ENCODE measurements at places on chromosomes 5 and 9.
A peak's percentile ranks its signal among the peaks of the same experiment; 100 is the strongest.

GRCh38 chr5:60148366-60148765, 254.8 kb upstream of the PDE4D start:
- H3K27ac ChIP-seq, result no peak overlapping the region
- H3K36me3 ChIP-seq, result no peaks in the 10 kb centered on the region
- no peaks in the 10 kb centered on the region for H3K27me3 ChIP-seq

DNA sequence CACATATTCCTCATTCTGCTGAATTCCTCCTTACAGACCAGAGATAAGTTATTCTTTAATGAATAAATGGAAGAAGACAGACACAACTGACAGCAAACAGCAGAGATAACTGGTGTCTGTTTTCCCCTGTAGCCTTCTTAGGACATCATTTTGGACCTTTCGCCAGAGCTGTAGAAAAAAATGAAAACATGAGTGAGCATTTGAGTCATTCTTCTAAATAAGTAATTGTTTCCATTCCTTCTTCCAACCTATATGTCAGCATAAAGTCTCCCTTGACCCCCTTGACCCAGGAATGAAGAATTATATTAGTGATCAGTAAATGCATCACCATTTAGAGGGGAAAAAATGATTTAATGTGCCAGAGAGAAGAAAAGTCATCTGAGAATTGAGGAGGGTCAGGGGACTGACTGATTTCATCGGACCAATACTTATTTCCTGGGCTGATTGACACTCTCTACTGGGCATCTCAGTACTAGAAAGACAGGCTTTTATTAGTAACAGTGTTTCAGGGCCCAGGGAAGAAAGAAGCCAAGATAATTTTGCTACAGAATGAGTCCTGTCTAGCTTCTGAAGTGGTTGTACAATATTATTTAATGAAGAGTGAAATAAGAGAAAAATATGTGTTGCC, 597.0 kb downstream of the PSAT1 start:
- no peaks in the 10 kb centered on the region for H3K36me3 ChIP-seq
- no peak overlapping the region for H3K4me3 ChIP-seq
- H3K27ac ChIP-seq, result no peak overlapping the region

DNA sequence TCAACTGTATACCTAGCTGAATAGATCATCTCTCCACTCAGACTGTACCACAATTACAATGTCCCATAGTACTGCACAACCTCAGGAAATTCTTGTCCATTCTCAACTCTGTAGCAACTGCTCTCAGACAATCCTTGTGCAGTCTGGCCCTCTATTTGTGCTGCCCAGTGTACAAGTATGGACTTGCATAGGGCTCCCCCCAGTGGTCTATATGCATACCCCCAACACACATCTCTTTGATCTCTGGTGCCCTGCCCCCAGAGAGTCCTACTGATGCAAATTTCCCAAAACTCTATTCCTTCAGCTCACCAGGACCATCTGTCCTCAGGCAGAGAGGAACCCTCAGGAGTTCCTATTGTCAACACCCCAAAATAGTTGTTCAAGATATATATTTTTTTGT, 205.3 kb downstream of the SLCO4C1 start:
- no peak for DNase-seq
- no peak overlapping the region for H3K27ac ChIP-seq
- H3K4me3 ChIP-seq, result no peak overlapping the region
- H3K36me3 ChIP-seq, result no peaks in the 10 kb centered on the region
- no peaks in the 10 kb centered on the region for H3K27me3 ChIP-seq

DNA sequence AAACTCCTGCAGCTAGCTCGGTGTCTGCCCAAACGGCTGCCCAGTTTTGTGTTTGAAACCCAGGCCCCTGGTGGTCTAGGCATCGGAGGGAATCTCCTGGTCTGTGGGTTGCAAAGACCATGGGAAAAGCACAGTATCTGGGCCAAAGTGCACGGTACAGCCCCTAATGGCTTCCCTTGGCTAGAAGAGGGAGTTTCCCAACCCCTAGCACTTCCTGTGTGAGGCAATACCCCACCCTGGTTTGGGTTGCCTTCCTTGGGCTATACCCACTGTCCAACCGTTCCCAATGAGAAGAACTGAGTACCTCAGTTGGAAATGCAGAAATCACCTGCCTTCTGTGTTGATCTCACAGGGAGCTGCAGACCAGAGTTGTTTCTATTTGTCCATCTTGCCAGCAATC, 41.8 kb downstream of the CAVIN4 start:
- H3K27ac ChIP-seq, result no peak overlapping the region
- H3K36me3 ChIP-seq, result peaks cover 7% of the 10 kb centered on the region
- H3K4me1 ChIP-seq, result no peaks in the 10 kb centered on the region
- peaks cover 2% of the 10 kb centered on the region for H3K27me3 ChIP-seq

- H3K36me3 ChIP-seq, result no peaks in the 10 kb centered on the region
- DNase-seq, result no peak
- peaks cover 11% of the 10 kb centered on the region for H3K4me1 ChIP-seq
- no peak overlapping the region for H3K4me3 ChIP-seq
Measured at GRCh38 chr5:29894668-29895067, 1298.8 kb upstream of the CDH6 start.

GRCh38 chr5:89125372-89125771, 242.4 kb upstream of the MEF2C start:
- no peak overlapping the region for H3K4me3 ChIP-seq
- H3K27me3 ChIP-seq, result no peaks in the 10 kb centered on the region
- no peaks in the 10 kb centered on the region for H3K36me3 ChIP-seq

DNA sequence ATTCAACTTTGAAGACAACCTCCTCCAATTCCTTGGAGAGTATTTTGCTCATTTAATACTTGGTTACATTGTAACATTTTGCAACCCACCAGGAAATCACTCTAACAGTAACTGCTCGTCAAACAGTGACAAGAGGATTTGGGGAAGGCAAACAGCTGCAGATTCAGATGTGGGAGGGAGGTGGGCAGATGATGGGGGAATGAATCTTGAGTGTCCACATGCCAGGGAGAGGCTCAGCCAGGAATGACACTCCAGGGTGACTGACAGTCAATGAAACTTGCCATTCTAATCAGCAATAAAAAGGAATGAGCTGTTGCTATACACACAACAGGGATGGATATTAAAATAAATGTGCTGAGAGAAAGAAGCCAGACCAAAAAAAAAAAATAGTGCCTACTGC, 97.7 kb upstream of the ANKRD55 start:
- H3K27ac ChIP-seq, result no peak overlapping the region
- no peak for DNase-seq
- H3K4me1 ChIP-seq, result peaks cover 17% of the 10 kb centered on the region
- peaks cover 14% of the 10 kb centered on the region for H3K36me3 ChIP-seq
- H3K4me3 ChIP-seq, result no peak overlapping the region

DNA sequence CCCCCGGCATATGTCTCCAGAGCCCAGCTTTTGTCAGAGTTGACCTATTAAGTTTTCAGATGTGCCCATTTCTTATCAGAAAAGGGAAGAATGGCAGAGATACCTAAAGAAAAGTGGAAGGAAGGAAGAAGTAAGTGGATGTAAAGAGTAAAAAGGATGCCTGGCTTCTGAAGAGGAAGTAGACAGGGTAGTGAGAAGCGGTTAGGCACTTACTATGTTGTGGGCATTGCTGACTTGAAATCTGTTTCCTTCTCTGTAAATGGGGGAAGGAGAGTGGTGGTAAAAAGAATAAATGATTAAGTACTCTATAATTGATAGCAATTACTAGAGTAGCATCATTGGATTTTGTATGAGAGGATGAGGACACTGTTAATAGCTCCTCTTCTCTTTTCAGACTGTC, 9.9 kb downstream of the ANP32B start:
- H3K36me3 ChIP-seq, result peaks cover 3% of the 10 kb centered on the region
- no peak overlapping the region for H3K27ac ChIP-seq
- no peak overlapping the region for H3K4me3 ChIP-seq
- no peak for DNase-seq

DNA sequence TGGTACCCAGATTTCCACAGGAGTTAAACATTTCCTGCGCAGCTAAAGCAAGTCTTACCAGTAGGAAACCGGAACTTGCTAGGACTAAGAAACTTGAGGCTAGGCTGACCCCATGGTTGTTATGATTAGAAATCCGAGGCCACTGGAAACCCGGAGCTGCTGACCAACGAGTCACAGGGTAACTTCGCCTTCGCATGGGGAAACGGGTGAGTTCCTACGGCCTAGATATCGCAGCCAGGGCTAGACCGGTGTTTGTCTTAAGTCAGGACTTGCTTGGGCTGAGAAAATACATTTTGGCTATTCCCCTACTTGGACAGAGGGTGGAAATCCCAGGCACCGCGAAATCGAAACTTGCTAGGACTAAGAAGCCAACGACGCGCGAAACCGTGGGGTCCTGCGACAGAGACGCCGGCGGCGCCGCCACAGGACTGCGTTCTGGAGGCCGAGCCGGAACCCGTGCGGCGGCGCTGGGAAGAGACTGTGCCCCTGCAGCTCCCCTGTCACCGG, 1.6 kb upstream of the ANXA2R start:
- H3K27ac ChIP-seq, result no peak overlapping the region
- DNase-seq, result peak; percentile 44

GRCh38 chr5:148906968-148907367, 80.6 kb downstream of the ADRB2 start:
- no peak overlapping the region for H3K4me3 ChIP-seq
- H3K4me1 ChIP-seq, result no peaks in the 10 kb centered on the region
- no peak overlapping the region for H3K27ac ChIP-seq

GRCh38 chr9:96154081-96154480, 147.9 kb downstream of the HSD17B3 start:
- H3K27ac ChIP-seq, result no peak overlapping the region
- no peak overlapping the region for H3K4me3 ChIP-seq
- H3K36me3 ChIP-seq, result no peaks in the 10 kb centered on the region
- H3K27me3 ChIP-seq, result no peaks in the 10 kb centered on the region
- H3K4me1 ChIP-seq, result peaks cover 17% of the 10 kb centered on the region
- no peak for DNase-seq

- no peak overlapping the region for H3K4me3 ChIP-seq
- H3K27ac ChIP-seq, result no peak overlapping the region
- DNase-seq, result no peak
- H3K27me3 ChIP-seq, result no peaks in the 10 kb centered on the region
Measured at GRCh38 chr5:164593982-164594381, 1088.6 kb downstream of the MAT2B start.

GRCh38 chr5:78591972-78592700, 56.4 kb downstream of the LHFPL2 start:
- H3K4me1 ChIP-seq, result peaks cover 52% of the 10 kb centered on the region
- H3K4me3 ChIP-seq, result peak overlapping the region; percentile 21
- H3K27me3 ChIP-seq, result no peaks in the 10 kb centered on the region
- no peaks in the 10 kb centered on the region for H3K36me3 ChIP-seq
- peak overlapping the region; percentile 37 for H3K27ac ChIP-seq
- DNase-seq, result no peak

DNA sequence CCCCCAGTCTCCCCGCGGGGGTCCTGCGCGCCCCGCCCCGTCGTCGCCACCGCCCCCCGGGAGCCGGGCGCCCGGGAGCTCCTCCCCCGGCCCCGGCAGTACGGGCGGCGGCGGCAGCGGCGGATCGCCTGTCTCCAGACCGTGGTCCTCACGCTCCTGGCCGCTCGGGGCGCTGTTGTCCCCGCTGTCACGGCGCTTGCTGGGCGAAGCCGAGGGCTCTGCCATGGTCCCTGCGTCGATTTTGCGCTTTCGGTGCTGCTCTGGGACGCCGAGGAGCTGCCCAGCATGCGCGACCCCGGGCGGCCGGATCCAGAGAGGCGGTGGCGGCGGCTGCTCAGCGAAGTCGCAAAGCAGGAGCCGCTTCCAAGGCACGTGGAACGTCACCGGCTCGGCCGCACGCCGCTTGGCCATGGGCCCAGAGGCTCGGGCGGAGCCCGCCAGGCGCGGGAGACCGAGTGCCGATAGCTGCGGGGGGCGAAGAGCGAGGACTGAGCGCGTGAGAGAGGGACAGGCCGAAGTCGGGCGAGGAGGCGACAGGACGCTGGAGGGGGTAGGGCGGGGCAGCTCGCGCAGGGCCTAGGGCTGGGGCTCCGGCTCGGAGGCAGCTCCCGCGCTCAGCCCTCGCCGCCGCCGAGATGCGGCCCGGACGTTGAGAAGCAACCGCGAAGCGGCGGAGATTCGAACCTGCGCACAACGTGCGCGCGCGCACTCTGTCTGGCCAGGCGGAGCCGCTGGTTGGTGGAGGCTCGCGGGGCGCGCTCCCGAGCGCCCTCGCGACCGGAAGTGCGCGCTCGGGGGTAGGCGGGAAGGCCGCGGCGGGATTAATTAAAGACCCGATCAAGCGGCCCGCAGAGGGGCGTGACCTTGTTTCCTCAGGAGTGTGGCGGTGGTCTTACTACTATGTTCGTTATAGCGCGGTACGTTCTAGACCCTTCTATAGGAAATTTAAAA, at the start of gene C9orf40:
TSS of gene C9orf40 (minus strand) at position 712 of the 951 bp plus-strand sequence. CDS start at position 411, 301 bp downstream.
- DNase-seq, result peak; percentile 89
- no peaks in the 10 kb centered on the region for H3K36me3 ChIP-seq
- peak within 1 kb of the TSS; percentile 98 for H3K4me3 ChIP-seq
- peak within 1 kb of the TSS; percentile 85 for H3K27ac ChIP-seq
- no peaks in the 10 kb centered on the region for H3K27me3 ChIP-seq

DNA sequence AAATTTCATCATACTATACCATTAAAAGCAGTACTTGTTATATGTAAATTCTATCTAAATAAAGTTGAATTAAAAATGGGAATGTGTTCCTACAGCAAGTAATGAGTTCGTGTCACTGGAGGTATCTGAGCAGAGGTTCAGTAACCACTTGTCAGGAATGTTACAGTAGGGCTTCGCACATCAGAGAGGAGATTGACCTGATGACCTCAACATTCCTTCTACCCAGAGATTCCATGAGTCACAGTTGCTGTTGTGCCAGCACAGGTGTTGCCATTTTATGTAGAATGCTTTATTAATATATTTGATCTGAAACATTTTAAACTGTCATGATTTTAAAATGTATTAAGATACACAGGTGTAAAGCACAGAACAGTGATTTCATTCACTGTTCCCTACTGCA, 60.3 kb downstream of the STX17 start:
- H3K36me3 ChIP-seq, result peaks cover 3% of the 10 kb centered on the region
- no peaks in the 10 kb centered on the region for H3K4me1 ChIP-seq

DNA sequence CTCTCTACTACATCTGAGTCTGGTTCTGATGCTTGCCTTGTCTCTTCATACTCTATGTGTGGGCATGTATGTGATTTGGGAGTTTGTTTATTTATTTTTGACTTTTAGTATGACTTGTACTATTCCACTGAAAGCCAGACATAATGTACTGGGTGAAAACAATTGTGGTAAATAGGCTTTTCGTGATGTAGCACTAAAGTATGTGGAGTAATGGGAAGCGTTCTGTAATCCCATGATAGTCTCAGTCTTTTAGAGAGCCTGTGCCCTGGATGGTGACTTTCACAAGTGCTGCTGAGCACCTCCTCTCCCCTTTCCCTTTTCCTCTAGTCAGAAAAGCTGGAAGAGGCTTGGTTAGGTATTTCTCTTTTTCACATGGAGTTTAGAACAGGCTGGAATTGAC, 85.8 kb upstream of the S1PR3 start:
- no peak for DNase-seq
- H3K36me3 ChIP-seq, result no peaks in the 10 kb centered on the region
- H3K27ac ChIP-seq, result no peak overlapping the region

DNA sequence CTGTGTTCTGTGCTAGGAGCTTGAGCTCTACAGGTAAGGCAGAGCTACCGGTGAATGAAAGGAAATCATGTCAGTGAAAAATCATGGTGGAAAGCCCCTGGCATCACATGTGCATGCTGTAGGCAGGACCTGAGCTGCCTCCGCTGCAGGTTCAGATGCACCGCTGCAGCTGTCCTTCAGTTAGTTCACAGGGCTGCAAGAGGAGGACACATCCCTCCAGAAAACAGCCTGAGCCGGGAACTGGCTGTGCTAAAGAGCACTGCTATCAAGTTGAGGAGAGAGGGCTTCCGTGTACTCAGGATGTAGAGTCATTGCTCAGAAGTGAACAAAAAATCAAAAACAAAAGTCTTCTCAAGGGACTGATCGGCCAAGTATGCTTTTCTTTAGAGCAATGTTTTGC, 138.6 kb downstream of the ERCC6L2 start:
- peaks cover 16% of the 10 kb centered on the region for H3K36me3 ChIP-seq
- no peak for DNase-seq
- H3K4me3 ChIP-seq, result no peak overlapping the region
- H3K4me1 ChIP-seq, result no peaks in the 10 kb centered on the region
- no peak overlapping the region for H3K27ac ChIP-seq

Measured in neural crest cell (in vitro differentiated cells).